ENCODE measurements at places on chromosomes 1 and 21. TPM values are rescaled to one million over a fixed set of nuclear protein-coding genes. Genes with fewer than 3 reads are reported as not detected.

DNA sequence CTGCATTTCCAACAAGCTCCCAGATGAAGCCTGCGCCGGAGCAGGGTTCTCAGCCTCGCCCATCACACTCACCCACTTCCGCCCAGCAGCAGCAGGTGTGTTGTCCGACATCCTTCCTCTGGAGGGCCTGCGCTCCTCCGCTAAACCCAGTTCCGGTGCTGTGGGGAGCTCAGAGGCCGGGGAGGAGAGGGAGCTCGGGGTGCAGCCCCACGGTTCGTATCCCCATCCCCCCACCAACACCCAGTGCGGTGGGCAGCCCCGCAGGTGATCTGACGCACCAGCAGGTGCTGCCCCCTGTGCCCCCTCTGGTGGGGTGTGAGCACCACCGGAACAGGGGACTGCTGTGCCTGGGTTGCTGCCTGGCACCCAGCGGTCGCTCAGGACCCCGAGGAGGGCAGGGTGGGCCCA lies 3.4 kb upstream of the PEX10 start:
- H3K27me3 ChIP-seq: no peaks in the 10 kb centered on the region
- peak overlapping the region; percentile 31 for H3K4me3 ChIP-seq
- H3K27ac ChIP-seq: peak overlapping the region; percentile 81
- no peaks in the 10 kb centered on the region for H3K36me3 ChIP-seq
- no peak for DNase-seq
- peaks cover 65% of the 10 kb centered on the region for H3K4me1 ChIP-seq

DNA sequence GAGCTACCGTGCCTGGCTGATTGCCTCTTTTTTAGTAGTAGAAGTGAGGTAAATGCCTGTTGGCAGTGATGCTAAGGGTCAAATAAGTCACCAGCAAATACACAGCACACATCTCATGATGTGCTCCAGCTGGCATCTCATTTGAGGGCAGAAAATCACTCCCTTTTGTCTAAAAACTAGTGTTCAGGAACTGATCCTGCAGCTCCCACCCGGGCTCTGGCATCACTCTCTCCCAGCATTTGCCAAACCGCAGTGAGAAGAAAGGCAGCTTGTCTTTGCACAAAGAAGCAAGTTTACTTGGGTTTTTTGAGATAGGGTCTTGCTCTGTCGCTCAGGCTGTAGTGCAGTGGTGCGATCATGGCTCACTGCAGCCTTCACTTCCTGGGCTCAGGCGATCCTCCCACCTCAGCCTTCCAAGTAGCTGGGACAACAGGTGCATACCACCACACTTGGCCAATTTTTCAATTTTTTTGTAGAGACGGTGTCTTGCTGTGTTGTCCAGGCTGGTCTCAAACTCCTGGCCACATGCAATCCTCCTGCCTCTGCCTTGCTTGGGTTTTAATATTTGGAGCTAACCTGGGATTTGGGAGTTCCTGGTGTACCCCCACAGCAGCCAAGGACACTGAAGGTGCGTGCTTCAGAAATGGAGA lies 4.1 kb downstream of the RBP7 start:
- H3K4me1 ChIP-seq: peaks cover 21% of the 10 kb centered on the region
- no peaks in the 10 kb centered on the region for H3K36me3 ChIP-seq
- DNase-seq: no peak

GRCh38 chr1:75742047-75742625 lies 17.6 kb downstream of the ACADM start:
- H3K4me3 ChIP-seq: no peak overlapping the region
- no peak overlapping the region for H3K27ac ChIP-seq
- DNase-seq: no peak
- peaks cover 7% of the 10 kb centered on the region for H3K36me3 ChIP-seq
- no peaks in the 10 kb centered on the region for H3K4me1 ChIP-seq

DNA sequence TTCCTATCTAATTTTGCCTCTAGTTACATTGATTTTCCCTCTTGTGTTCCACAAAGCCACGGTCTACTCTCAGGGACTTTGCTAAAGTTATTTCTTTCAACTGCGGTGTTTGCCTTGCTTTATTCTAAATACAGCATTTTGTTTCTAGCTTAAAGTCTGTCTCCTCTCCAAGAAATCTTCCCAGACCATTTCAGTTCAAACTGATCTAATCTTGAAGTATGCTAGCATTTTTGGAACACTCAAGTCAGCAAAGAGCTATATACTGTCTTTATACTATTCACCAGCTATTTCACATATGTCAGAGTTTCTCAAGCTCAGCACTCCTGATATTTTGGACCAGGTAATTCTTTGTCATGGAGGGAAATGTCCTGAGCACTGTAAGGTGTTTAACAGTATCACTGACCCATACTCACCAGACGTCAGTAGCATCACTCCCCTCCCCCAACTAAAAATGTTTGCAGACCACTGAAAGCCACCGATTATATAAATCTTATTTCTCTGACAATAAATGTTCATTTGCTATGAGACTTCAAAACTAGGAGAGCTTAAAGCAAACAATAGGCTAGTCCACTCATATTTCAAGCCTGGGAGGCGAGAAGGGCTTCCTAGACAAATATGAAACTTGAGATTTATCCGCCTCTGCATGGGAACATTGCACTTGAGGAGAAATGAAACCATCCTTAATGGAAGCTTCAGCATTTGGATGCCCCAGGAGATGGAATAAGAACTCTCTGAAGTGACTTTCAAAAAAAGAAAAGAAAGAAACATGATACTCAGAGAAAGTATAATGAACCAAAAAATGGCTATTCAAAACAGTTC lies 81.1 kb downstream of the KIAA0319L start:
- H3K4me1 ChIP-seq: no peaks in the 10 kb centered on the region
- no peaks in the 10 kb centered on the region for H3K27me3 ChIP-seq
- DNase-seq: no peak
- H3K36me3 ChIP-seq: peaks cover 80% of the 10 kb centered on the region
- no peak overlapping the region for H3K4me3 ChIP-seq

S100A7A gene
- total RNA-seq: 72.9 TPM

- DNase-seq: no peak
- no peaks in the 10 kb centered on the region for H3K27me3 ChIP-seq
- H3K4me3 ChIP-seq: peak overlapping the region; percentile 77
- peak overlapping the region; percentile 92 for H3K27ac ChIP-seq
- no peaks in the 10 kb centered on the region for H3K4me1 ChIP-seq
Observed at GRCh38 chr1:233614173-233614742, 352 bp downstream of the KCNK1 start.

TMEM54 gene
- total RNA-seq: 255 TPM

DNA sequence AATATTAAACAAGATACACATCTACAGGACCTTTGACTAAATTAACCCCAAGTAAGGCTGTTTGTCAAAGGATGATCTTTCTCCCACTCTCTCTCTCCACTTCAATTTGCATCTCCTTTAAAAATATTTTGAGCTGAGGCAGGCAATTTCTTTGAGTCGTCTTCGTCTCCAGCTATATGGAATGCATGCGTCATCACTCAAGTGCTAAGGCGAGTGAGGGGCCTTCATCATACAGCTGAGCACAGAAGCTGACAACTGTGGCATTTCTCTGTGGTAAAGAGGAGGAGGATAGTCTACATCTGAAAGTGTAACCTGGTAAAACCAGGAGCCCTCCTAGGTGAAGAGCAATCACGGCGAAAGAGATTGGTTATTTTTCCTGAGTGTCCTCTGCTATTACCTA lies 7.6 kb downstream of the EPHX4 start:
- no peak for DNase-seq
- H3K4me3 ChIP-seq: no peak overlapping the region
- no peaks in the 10 kb centered on the region for H3K36me3 ChIP-seq

DNA sequence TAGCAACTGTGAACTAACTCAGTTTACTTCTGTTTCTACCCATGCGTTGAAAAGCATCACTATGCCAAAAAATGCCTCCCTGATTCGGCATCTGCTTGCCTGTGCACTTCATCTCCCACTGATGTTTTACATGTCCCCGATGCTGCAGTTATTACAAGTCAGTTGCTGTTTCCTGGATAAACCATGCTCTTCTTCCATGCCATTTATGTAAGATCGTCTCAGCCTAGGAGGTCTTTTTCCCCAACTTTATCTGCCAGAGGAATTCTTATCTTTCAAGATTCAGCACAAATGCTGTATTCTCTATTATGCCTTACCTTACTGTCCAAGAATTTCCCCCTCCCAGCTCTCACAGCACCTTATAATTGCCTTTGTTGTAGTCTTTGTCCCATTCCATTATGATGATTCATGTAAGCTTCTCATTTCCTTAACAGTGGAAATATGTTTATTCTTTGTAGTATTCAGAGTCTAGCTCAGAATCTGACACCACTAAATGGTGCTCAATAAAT lies 30.0 kb downstream of the PRKACB start:
- H3K27ac ChIP-seq: no peak overlapping the region
- no peak for DNase-seq
- no peak overlapping the region for H3K4me3 ChIP-seq
- H3K4me1 ChIP-seq: no peaks in the 10 kb centered on the region

KIRREL1 gene
- total RNA-seq: 3.6 TPM

GRCh38 chr1:101148980-101149379 lies 87.8 kb upstream of the S1PR1 start:
- no peak overlapping the region for H3K4me3 ChIP-seq
- no peaks in the 10 kb centered on the region for H3K4me1 ChIP-seq
- H3K27ac ChIP-seq: no peak overlapping the region
- H3K36me3 ChIP-seq: no peaks in the 10 kb centered on the region
- H3K27me3 ChIP-seq: no peaks in the 10 kb centered on the region

- H3K27me3 ChIP-seq: no peaks in the 10 kb centered on the region
- H3K27ac ChIP-seq: no peak overlapping the region
- H3K36me3 ChIP-seq: no peaks in the 10 kb centered on the region
- no peak overlapping the region for H3K4me3 ChIP-seq
- no peaks in the 10 kb centered on the region for H3K4me1 ChIP-seq
Observed at GRCh38 chr1:47257224-47257623, 25.2 kb upstream of the TAL1 start.

DNA sequence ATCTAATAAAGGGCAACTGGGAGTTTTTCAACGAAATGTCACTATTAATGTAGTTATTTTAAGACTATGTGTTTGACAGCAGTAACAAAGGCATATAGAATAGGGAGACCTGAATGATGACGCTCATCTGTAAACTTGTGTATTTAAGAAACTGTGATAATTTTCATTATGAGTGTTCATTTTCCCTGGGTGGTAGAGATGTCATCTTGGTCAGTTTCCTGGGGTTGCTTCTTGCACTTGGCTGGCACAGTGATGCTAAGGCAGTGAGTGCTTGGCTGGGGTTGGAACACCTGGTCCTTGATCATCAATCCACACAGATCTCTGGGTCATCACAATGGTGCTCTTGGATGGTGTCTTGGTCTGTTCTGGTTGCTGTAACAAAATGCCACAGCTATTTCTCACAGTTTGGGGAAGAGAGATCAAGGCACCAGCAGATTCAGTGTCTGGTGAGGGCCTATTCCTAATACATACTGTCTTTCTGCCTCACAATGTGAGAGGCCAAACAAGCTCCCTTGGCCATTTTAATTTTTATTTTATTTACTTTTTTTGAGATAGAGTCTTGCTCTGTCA lies 7.9 kb upstream of the SMYD2 start:
- H3K36me3 ChIP-seq: no peaks in the 10 kb centered on the region
- no peak overlapping the region for H3K27ac ChIP-seq

PSMD4 gene
- 78.2 TPM for total RNA-seq

DNA sequence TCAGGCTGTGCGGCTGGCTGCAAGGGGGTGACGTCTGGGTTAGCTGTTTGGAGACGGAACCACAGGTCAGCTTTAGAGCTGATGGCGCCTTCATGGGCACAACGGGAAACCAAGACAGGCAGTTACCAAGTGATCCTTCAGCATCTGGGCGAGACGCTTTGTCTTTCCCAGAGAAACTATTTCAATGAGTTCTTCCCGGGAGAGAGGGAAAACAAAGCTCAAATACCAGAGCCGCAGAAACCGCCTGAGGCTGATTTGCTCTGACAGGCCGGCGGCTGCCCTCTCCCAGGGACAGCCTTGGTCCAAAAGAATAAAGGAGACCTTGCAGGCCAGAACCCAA lies 76.5 kb downstream of the CD58 start:
- no peaks in the 10 kb centered on the region for H3K27me3 ChIP-seq
- H3K27ac ChIP-seq: no peak overlapping the region
- no peak overlapping the region for H3K4me3 ChIP-seq
- no peaks in the 10 kb centered on the region for H3K36me3 ChIP-seq
- peaks cover 4% of the 10 kb centered on the region for H3K4me1 ChIP-seq
- DNase-seq: no peak

GRCh38 chr21:38591218-38591537 lies 92.9 kb upstream of the ERG start:
- H3K27me3 ChIP-seq: no peaks in the 10 kb centered on the region
- H3K4me1 ChIP-seq: peaks cover 6% of the 10 kb centered on the region
- no peak for DNase-seq
- no peaks in the 10 kb centered on the region for H3K36me3 ChIP-seq
- H3K4me3 ChIP-seq: no peak overlapping the region
- no peak overlapping the region for H3K27ac ChIP-seq

GRCh38 chr1:204206121-204206520 lies 7.7 kb downstream of the GOLT1A start:
- H3K27me3 ChIP-seq: no peaks in the 10 kb centered on the region
- H3K4me1 ChIP-seq: no peaks in the 10 kb centered on the region

- DNase-seq: no peak
- no peak overlapping the region for H3K4me3 ChIP-seq
- no peaks in the 10 kb centered on the region for H3K27me3 ChIP-seq
- H3K4me1 ChIP-seq: no peaks in the 10 kb centered on the region
Observed at GRCh38 chr1:24856787-24857506, 73.1 kb downstream of the RUNX3 start.

Data from esophagus squamous epithelium (tissue), 5 donors.